PC-9 (cell line): ENCODE measurements at places on chromosomes 2 and 18.
A peak's percentile ranks its signal among the peaks of the same experiment; 100 is the strongest.

- no peak overlapping the region for H3K4me3 ChIP-seq
- no peak for DNase-seq
- H3K36me3 ChIP-seq: no peaks in the 10 kb centered on the region
Measured at GRCh38 chr2:77768508-77768907, 246.3 kb upstream of the LRRTM4 start.

DNA sequence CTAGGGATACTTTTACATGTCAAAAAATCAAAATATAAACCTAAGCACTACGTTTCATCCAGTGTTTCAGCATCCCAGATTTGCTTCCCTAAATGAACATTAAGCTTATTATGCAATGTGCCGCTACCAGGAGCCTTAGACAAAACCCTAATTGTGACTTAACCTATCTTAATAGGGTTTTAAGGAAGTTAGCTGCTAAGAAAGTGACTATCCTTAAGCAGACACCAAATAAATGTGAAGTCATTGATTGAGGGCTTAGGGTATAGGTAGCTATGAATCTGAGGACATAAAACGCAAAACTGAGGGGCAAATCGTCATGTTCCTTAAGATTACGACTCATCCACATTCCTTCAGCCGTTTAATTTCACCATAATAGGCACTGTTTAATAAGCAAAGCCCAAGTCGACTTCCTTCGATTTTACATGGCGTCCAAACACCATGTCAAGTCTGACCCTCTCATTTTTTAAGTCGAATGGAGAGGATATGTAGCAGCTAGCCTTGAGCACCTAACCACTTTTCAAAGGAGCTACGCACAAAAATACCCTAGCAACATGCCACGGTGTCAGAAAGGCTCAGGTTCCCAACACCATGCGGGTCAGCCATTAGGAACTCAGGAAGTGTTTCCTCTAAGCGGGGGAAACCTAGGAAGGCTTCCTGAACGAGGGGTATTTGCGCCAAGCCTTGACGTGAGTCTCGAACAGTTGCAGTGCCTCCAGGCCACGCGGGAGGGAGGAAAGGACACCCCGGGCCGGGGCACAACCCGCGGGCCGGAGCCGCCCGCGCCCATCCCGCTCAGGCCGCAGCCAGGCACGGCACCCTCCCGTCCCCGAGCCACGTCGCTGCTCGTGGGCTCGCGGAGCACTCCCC is 1.0 kb downstream of the HDLBP start:
- H3K27me3 ChIP-seq: no peaks in the 10 kb centered on the region
- H3K36me3 ChIP-seq: peaks cover 26% of the 10 kb centered on the region; the same call in 1 of the 2 replicates
- H3K27ac ChIP-seq: peak overlapping the region; percentile 96
- peaks cover 32% of the 10 kb centered on the region for H3K4me1 ChIP-seq

DNA sequence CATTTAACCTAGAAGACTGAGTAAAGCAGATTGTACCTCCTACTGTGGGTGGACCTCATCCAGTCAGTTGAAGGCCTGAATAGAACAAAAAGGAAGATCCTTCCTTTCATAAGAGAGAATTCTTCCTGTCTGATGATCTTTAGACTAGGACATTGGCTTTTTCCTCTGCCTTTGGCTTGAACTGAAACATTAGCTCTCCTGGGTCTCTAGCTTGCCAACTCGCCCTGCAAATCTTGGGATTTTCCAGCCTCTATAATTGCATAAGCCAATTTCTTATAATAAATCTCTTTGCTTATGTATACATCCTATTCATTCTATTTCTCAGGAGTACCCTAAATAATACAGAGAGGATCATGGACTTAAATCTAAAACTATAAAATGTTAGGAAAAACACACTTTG is 6.2 kb upstream of the KDSR start:
- no peaks in the 10 kb centered on the region for H3K36me3 ChIP-seq
- DNase-seq: no peak
- no peak overlapping the region for H3K27ac ChIP-seq
- H3K27me3 ChIP-seq: no peaks in the 10 kb centered on the region

GRCh38 chr2:235670974-235671787 is 177.3 kb downstream of the AGAP1 start:
- H3K4me1 ChIP-seq: peaks cover 65% of the 10 kb centered on the region
- 0 out of 2 replicates have a peak overlapping the region, but pooled peaks have one; percentile 13 for H3K27ac ChIP-seq
- no peaks in the 10 kb centered on the region for H3K36me3 ChIP-seq
- H3K4me3 ChIP-seq: peak overlapping the region; percentile 69
- no peaks in the 10 kb centered on the region for H3K27me3 ChIP-seq
- no peak for DNase-seq

DNA sequence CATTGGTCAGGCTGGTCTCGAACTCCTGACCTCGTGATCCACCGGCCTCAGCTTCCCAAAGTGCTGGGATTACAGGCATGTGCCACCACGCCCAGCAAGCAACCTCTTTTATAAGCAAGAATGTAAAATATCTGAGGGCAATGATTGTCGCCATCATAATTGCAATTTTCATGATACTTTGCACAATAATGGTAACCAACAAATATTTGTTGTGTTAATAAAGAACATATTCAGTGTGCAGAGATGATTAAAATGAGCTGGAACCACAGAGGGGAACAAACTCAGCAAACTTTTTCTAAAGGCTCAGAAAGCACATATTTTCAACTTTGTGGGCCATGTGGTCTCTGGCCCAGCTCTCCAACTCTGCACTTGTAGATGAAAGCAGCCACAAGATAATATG is 115.2 kb upstream of the SIX2 start:
- no peak overlapping the region for H3K4me3 ChIP-seq
- H3K36me3 ChIP-seq: no peaks in the 10 kb centered on the region
- no peak for DNase-seq
- no peak overlapping the region for H3K27ac ChIP-seq

GRCh38 chr18:57559314-57559713 is 27.2 kb downstream of the FECH start:
- no peak overlapping the region for H3K4me3 ChIP-seq
- no peak overlapping the region for H3K27ac ChIP-seq
- H3K36me3 ChIP-seq: peaks cover 36% of the 10 kb centered on the region
- DNase-seq: no peak

GRCh38 chr2:146964494-146964893 is 880.3 kb upstream of the ACVR2A start:
- no peak overlapping the region for H3K27ac ChIP-seq
- H3K36me3 ChIP-seq: no peaks in the 10 kb centered on the region
- no peak overlapping the region for H3K4me3 ChIP-seq
- no peaks in the 10 kb centered on the region for H3K4me1 ChIP-seq

- no peak overlapping the region for H3K27ac ChIP-seq
- DNase-seq: no peak
- peaks cover 14% of the 10 kb centered on the region; the same call in 1 of the 2 replicates for H3K4me1 ChIP-seq
Measured at GRCh38 chr2:54040250-54040649, 69.5 kb upstream of the PSME4 start.

DNA sequence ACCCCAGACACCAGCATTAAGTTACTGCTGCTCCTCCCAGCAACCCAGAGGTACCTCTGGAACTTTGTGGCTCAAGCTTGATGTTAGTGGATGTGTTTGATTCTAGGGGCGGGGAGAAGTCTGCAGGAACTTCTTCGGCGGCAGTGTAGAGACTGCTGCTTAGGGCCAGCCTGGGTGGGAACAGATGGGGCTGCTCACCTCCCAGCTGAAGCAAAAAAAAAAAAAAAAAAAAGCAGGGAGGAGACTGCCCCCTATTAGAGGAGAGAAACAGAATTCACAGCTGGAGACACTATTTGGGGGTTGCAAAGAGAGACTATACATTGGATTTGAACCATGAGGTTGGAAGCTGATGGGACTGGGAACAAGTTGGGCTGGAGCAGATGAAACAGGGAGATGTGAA is 28.6 kb upstream of the FAM136A start:
- no peak overlapping the region for H3K4me3 ChIP-seq
- 0 out of 2 replicates have a peak overlapping the region, but pooled peaks have one; percentile 9 for H3K27ac ChIP-seq
- DNase-seq: no peak

GRCh38 chr18:37231251-37231650 is 334.3 kb downstream of the CELF4 start:
- no peaks in the 10 kb centered on the region for H3K36me3 ChIP-seq
- no peak overlapping the region for H3K4me3 ChIP-seq
- H3K27ac ChIP-seq: no peak overlapping the region

DNA sequence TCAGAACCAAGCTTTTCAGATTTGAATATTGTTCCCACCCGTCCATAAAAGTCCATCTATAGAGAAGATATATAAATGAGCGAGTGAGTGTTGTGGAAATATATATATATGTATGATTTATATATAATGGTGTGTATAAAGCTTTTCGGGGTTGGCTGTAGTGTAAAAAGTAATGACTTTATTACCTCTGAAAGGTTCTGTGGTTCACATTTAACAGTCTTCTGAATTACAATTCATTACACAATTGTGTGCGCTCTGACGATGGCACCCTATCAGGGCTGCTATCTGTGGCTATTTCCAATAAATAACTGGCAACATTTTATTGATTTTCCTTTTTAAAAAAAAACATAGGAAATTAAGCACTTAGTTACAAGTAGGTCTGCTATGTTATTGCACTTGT is 2.7 kb upstream of the BCL11A start:
- H3K4me3 ChIP-seq: no peak overlapping the region
- no peaks in the 10 kb centered on the region for H3K36me3 ChIP-seq
- H3K27ac ChIP-seq: no peak overlapping the region
- DNase-seq: no peak

- H3K4me3 ChIP-seq: no peak overlapping the region
- H3K36me3 ChIP-seq: no peaks in the 10 kb centered on the region
- no peak for DNase-seq
- no peaks in the 10 kb centered on the region for H3K4me1 ChIP-seq
Measured at GRCh38 chr2:157893611-157894010, 17.5 kb upstream of the ACVR1 start.

GRCh38 chr2:33644215-33644614 is 45.1 kb upstream of the FAM98A start:
- no peak overlapping the region for H3K27ac ChIP-seq
- no peak for DNase-seq
- no peaks in the 10 kb centered on the region for H3K36me3 ChIP-seq
- no peak overlapping the region for H3K4me3 ChIP-seq
- H3K27me3 ChIP-seq: no peaks in the 10 kb centered on the region

DNA sequence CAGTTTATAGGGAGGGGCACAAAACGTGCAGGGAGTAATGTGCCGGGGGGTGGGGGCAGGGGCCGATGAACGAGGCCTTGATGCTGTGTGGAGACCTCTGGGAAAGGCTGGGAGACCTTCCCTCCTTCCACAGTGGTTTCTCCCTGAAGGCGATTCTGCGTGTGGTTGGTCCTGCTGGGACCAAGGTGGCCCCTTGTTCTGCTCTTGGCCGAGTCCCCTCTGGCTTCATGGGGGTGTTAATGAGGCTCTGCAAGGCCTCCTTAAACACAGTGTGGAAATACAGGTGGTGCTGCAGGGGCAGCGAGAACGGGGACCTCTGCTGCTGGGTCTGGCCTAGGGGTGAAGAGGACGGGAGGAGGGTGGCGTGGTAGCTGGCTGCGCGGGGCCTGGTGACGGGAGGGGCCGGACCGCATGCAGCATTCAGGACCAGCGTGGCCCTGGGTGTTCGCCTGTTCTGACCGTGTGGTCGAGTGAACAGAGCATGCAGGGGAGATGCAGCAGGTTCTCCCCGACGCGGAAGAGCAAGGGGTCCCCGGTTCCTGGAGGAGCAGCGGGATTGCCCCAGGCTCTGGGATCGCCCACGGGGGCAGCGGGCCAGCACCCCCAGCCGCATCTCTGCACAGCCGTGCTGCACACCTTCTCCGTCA is 42.1 kb upstream of the KCNG2 start:
- H3K36me3 ChIP-seq: 0 out of 2 replicates have a peak, but pooled peaks cover 6% of the 10 kb centered on the region
- no peak overlapping the region for H3K27ac ChIP-seq
- DNase-seq: no peak
- H3K27me3 ChIP-seq: no peaks in the 10 kb centered on the region
- no peaks in the 10 kb centered on the region for H3K4me1 ChIP-seq
- no peak overlapping the region for H3K4me3 ChIP-seq

- no peak overlapping the region for H3K4me3 ChIP-seq
- no peaks in the 10 kb centered on the region for H3K36me3 ChIP-seq
- DNase-seq: no peak
- H3K4me1 ChIP-seq: no peaks in the 10 kb centered on the region
- H3K27ac ChIP-seq: no peak overlapping the region
Measured at GRCh38 chr2:121555008-121555407, 24.3 kb downstream of the RNU4ATAC start.

DNA sequence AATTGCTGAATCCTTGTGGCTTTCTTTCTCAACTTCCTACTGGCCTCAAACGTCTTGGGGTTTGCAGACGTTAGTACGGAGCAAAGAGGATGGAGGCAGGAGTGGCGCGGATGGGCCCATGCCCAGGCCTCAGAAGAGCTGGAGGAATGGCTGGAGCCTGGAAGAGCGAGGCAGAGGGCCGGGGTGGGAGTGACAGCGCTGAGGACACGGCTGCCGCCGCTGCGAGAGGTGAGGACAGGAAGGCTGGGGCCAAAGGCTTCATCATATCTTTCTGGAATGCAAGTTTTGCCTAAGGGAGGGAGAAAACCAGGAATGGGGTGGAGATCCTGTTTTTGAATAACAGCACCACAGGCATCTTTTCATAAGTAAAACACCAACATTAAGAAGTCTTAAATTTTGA is 178.5 kb upstream of the SESTD1 start:
- H3K4me3 ChIP-seq: no peak overlapping the region
- no peak for DNase-seq
- no peaks in the 10 kb centered on the region for H3K4me1 ChIP-seq
- H3K36me3 ChIP-seq: no peaks in the 10 kb centered on the region
- H3K27ac ChIP-seq: no peak overlapping the region

- no peak overlapping the region for H3K27ac ChIP-seq
- no peaks in the 10 kb centered on the region for H3K4me1 ChIP-seq
- H3K4me3 ChIP-seq: no peak overlapping the region
- peaks cover 59% of the 10 kb centered on the region for H3K27me3 ChIP-seq
- DNase-seq: no peak
Measured at GRCh38 chr2:230938098-230938497, 13.1 kb upstream of the GPR55 start.

DNA sequence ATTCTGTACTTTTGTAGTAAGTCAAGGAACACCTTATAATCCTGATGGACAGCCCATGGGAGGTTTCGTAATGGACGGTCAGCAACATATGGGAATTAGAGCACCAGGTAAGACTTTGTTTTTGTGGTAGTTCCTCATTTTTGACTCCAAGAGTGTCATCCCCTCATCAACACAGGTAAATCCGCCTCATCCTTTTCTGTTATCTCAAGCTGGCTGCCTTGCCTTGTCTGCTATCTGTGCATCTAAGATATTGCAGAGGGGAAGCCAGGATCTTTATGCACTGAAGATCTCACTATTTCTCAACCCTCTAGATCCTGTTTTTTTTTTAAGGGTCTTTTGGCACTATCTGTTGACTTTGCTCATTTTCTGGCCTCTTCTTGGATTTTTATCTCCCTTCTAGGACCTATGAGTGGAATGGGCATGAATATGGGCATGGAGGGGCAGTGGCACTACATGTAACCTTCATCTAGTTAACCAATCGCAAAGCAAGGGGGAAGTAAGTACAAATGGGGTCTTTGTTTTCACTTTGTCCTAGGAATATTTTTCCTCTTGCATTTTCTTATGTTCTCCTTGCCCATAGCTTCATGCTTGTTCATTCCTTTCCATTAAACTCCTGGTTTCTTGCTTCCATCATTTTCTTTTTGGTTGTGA is 133.8 kb downstream of the MEIS1 start:
- no peaks in the 10 kb centered on the region for H3K27me3 ChIP-seq
- no peak overlapping the region for H3K4me3 ChIP-seq
- no peaks in the 10 kb centered on the region for H3K36me3 ChIP-seq
- H3K27ac ChIP-seq: no peak overlapping the region

GRCh38 chr2:18833941-18834340 is 244.6 kb upstream of the NT5C1B start:
- H3K4me1 ChIP-seq: peaks cover 45% of the 10 kb centered on the region
- no peak overlapping the region for H3K4me3 ChIP-seq
- no peak for DNase-seq
